ENCODE measurements at places on chromosomes 3 and 15.

GRCh38 chr15:32757426-32757825 is 39.6 kb downstream of the GREM1 start:
- no peak for DNase-seq

GRCh38 chr3:46830801-46831200 is 32.4 kb downstream of the MYL3 start:
- DNase-seq: no peak

DNA sequence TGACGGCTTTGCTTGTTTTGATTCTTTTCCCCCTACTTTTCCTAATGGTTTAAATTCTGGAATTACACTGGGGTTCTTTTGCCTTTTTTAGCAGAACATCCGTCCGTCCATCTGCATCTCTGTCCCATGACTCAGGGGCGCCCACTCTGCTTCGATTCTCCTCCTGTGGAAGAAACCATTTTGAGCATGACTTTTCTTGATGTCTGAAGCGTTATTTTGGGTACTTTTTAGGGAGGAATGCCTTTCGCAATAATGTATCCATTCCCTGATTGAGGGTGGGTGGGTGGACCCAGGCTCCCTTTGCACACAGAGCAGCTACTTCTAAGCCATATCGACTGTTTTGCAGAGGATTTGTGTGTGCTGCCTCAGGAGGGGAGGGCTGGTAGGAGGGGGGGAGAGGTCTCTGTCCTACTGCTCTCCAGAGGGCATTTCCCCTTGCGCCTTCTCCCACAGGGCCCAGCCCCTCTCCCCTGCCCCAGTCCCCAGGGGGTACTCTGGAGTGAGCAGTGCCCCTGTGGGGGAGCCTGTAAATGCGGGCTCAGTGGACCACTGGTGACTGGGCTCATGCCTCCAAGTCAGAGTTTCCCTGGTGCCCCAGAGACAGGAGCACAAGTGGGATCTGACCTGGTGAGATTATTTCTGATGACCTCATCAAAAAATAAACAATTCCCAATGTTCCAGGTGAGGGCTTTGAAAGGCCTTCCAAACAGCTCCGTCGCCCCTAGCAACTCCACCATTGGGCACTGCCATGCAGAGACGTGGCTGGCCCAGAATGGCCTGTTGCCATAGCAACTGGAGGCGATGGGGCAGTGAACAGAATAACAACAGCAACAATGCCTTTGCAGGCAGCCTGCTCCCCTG is 19.5 kb upstream of the BSN start:
- DNase-seq: no peak

DNA sequence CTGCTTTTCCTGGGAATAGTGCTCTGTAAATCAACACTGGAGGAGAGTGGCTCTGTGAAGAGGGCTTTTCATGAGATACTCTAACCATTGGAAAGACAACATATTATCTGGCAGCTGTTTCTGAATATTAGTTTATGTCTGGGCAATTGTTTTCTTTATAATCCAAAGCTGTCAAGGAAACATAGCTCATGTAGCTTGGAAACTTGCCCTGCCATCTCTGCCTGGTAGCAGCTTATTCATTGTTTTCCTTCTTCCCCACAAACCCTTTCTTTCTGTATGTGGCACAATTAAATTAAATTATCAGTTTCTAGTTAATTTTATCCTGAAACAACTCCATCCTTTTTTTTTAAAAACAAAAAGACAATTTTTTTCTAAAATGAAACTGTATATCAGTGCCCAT is 160.0 kb downstream of the EDEM1 start:
- no peak for DNase-seq

DNA sequence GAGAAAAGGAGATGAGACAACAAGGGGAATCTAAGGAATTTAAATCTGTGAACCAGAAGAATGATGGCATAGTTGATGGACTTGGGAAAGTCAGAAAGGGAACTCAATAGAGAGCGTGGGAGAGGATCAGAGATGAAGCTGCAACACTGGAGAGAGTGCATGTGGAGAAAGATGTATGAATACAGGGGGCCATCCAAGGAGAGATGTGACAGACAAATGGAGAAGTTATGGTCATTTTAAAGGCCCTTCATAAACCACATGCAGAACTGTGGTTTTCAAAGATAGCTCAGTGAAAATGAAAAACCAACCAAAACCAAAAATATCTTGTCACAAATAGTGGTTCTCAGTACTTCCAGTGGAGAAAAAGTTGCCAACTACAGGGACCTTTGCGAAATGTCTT is 265.2 kb downstream of the SUCLG2 start:
- DNase-seq: no peak

GRCh38 chr3:11053926-11054503 is 61.5 kb downstream of the SLC6A1 start:
- no peak for DNase-seq

GRCh38 chr3:116579840-116580239 is 129.7 kb upstream of the TUSC7 start:
- DNase-seq: peak; percentile 36

DNA sequence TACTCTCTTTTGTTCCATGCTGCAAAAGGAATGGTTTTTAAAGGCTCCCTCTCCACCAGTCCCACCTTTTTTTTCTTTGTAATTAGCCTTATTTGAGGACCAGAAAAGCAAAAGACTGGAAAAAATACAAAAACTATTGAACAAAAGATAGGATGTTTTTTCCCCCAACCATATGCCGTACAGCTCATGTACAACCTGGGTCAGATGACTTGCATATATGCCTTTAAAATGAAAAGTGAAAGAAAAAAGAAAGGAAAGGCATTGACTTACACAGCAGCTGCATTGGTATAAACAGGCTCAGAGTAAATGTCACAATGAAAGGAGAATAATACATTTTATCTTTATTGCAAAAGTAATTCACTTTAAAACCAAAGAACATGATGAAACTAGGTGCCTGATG is 69.5 kb upstream of the CMC1 start:
- no peak for DNase-seq

- no peak for DNase-seq
Observed at GRCh38 chr3:153752405-153753027, 368.7 kb upstream of the ARHGEF26 start.

DNA sequence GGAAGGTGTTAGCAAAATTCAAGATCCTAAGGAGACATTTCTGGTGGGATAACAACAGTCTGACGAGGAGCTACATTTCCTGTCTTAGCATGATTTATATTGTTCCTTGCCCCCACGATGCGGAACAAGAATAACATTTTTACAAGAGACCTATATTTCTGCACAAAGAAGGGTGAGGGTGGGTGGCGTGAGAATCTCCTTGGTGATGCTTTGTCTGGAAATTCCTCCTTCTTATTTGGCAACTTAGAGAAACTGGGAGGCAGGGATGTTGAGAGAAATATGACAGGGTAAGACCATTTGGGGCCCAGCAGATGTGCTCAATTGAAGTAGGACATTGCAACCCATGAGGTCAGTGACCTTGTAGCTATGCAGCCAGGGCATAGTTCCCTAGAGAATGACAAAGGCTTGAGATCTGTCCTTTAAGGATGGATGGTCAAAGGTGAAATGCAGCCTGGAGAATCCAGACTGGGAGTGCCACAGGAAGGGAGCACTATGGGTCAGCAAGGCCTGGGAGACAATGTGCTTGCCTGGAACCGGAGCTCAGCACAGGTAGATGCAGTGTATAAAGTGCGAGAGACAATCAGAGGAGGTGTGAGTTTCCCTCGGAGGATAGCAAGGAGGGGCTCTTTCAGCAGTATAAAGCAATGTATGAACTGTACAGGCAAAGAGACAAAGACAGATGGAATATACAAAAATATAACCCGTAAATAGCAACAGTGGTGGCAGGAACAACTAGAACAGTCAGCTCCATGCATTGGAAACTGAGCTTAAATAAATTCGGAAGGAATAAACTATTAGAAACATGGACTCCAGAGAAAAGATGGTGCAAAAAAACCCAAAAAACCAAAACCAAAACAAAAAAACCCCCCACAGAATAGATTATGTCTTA is 317.6 kb upstream of the TBL1XR1 start:
- no peak for DNase-seq

DNA sequence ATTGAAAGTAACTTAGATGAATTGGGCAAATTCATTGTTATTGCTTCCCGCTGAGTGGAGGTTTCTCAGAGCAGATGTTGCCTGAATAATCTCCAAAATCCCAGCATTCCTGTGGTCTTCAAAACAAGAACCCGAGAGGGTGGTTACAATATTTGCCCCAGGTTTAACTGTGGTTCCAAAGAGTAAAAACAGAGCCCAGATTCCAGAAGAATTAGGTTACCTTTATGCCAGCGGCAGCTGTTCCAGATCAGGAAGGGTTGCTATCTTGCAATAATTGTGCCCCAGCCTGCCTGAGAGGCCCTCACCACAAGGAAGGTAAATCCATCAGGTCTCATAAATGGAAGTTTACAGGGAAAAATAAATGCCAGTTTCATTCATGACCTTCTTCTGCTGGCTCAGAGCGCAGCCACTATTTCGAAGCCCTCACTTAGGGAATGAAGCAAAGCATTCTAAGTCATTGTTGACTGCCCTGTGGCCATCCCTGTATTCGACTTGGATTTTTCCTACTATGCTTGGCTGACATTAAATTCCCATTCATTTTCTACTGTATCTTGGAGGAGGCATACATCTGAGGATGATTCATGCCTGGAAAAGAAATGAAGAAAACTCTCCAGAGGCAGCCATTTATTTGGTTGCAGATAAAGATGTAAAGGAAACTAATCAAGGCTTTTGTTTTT is 54.6 kb downstream of the SSUH2 start:
- peak; percentile 50 for DNase-seq

- DNase-seq: no peak
Observed at GRCh38 chr3:122875547-122876127, 80.8 kb downstream of the SLC49A4 start.

GRCh38 chr3:97438131-97438530 is 326.4 kb upstream of the ARL6 start:
- no peak for DNase-seq

- peak; percentile 40 for DNase-seq
Observed at GRCh38 chr3:19866751-19867347, 67.2 kb downstream of the EFHB start.

- DNase-seq: no peak
Observed at GRCh38 chr3:116020989-116021388, 397.7 kb downstream of the GAP43 start.

GRCh38 chr3:157059661-157060060 is 100.3 kb downstream of the CCNL1 start:
- DNase-seq: no peak

DNA sequence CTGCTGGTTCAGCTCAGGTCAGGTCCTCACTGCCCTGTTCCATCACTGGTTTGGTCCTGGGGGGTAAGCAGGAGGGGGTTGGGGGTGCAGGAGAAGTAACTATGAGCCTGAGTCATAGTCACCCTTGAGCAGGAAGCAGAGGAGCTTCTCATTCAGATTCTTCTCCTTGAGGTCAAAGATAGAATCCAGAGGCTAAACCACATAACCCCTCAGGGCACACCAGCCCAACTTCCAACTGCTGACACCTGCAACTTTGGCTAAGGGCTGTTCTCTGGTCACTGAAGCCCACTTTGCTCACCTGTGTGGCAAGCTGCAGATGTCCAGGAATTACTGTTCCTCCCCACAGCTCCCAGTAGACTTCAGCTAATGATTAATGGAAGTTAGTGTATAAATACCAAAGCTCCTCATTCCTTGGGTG is 48.8 kb upstream of the LRRFIP2 start:
- DNase-seq: peak; percentile 44

DNA sequence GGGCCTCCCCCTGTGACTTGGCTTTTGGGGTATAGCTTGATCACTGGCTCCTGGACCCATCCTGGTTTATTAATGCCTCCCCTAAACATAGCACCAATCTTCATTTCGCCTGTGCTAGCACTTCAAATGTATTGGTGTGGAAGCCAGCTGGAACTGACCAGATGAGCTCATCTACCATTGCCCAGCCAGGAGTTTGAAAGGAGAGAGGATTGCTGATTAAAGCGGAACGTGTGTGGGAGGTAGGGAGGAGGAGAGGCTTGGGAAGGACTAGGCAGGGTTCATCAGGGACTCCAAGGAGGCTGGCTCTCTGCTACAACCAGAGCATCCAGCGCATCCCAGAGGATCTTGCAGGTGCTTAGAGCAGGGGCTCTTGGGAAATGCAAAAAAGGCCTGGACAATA is 34.4 kb upstream of the TLE3 start:
- no peak for DNase-seq

- DNase-seq: no peak
Observed at GRCh38 chr3:114519415-114519814, 225.6 kb downstream of the TIGIT start.

- no peak for DNase-seq
Observed at GRCh38 chr3:25648925-25649830, 15.5 kb downstream of the TOP2B start.

- no peak for DNase-seq
Observed at GRCh38 chr15:67101911-67102598, 36.7 kb downstream of the SMAD3 start.

DNA sequence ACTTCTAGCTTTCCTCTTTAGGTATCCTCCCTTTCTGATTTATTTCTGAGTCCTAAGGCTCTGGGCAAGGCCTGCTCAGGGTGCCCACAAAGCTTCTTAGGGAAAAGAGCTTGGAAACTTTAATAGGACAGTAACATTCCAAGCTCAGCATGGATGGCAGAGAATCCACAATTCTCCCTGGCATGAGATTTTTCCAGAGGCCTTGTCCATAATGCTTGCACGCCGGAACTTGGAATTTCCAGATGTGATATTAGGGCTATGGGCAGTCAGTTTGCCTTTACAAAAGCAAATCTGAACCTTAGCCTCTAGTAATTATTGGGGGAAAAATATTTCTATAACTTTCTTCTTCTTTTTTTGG is 139.0 kb upstream of the RBMS3 start:
- DNase-seq: no peak

DNA sequence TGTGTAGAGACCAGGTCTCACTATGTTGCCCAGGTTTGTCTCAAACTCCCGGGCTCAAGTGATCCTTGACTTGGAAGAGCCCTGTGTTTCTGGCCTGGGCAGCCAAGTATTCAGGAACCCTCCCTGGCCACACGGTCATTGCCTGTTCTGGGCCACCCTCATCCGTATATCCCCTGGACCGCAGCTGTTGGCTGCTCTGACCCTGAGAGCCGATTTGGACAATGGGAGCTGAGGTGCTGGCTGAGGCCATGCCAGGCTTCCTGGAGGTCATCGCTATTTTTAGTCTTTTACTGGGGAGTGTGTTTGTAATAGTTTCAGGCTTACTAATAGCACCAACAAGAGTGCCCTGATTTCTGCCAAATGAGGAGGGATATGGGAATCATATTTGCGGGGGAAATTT is 60.7 kb downstream of the ADAMTS7 start:
- DNase-seq: no peak

- no peak for DNase-seq
Observed at GRCh38 chr3:34258271-34258998, 460.0 kb downstream of the PDCD6IP start.

DNA sequence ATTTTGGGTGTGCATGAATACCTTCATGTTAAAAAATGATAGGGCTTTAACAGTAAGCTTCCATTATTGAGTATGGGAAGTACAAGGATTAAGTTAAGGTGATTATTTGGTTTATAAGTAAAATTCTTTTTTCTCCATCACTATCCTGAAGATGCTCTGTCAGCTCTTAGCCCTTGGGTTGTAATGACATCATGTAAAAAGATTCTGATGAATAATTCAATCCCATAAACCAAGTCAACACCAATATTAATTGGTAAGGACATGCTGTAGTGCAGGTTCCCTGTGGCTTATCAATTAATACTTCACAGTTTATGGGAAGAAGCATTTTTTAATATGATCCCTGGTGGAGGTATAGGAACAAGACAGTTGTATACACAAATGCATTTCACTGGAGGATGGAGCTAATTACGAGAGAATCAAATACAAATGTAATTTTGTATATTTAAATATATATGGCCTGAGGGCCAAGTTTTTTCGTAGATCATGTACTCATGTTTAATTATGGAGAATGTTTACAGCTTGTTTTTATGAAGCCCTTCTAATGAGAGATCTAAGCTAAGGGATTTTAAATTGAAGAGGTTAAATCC is 87.6 kb downstream of the SLC49A4 start:
- DNase-seq: no peak

- DNase-seq: no peak
Observed at GRCh38 chr3:8525893-8526292, 24.3 kb downstream of the LMCD1 start.
